Mesothelial cell of epicardium (in vitro differentiated cells): ENCODE measurements at places on chromosomes 12 and 14.
A peak's percentile ranks its signal among the peaks of the same experiment; 100 is the strongest.

- DNase-seq, result no peak
Measured at GRCh38 chr14:32397861-32398640, 69.0 kb downstream of the AKAP6 start.

GRCh38 chr12:64660237-64661018 is 50.1 kb downstream of the RASSF3 start:
- DNase-seq, result no peak

DNA sequence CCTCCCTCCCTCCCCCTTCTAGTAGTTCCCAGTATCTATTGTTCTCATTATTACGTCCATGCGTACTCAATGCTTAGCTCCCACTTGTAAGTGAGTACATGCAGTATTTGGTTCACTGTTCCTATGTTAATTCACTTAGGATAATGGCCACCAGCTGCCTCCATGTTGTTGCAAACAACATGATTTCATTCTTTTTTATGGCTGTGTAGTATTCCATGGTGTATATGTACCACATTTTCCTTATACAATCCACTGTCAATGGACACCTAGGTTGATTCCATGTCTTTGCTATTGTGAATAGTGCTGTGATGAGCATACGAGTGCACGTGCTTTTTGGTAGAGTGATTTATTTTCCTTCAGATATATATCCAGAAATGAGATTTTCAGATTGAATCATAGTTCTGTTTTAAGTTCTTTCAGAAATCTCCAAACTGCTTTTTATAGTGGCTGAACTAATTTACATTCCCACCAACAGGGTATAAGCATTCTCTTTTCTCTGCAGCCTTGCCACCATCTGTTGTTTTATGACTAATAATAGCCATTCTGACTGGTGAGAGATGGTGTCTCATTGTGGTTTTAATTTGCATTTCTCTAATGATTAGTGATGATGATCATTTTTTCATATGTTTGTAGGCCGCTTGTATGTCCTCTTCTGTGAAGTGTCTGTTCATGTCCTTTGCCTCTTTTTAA is 17.9 kb upstream of the CLEC7A start:
- DNase-seq, result no peak

GRCh38 chr12:4137441-4137840 is 136.1 kb upstream of the CCND2 start:
- DNase-seq, result no peak

- no peak for DNase-seq
Measured at GRCh38 chr12:109987615-109988014, 8.6 kb downstream of the GIT2 start.

GRCh38 chr14:88069677-88070076 is 64.7 kb downstream of the GPR65 start:
- no peak for DNase-seq

- DNase-seq, result no peak
Measured at GRCh38 chr14:31572955-31573354, 11.8 kb downstream of the NUBPL start.

DNA sequence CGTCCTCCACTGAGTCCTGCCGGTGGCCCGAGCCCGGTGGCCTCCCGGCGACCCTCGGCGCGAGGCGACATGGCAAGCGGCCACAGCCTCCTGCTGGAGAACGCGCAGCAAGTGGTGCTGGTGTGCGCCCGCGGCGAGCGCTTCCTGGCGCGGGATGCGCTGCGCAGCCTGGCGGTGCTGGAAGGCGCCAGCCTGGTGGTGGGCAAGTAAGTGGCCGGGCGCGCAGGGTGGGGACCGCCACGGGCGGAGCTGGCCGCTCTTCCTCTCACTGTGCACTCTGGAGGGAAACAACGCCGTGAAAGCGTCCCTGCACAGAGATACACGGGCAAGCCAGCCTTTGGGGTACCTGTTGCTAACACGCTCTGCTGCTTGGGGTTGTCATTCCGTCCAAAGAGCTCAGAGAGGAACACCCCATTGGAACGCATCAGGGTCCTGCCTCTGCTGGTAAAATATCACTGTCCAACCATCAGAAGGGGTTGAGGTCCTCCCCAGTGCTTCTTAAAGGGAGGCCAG is at the start of gene AMDHD1:
TSS of gene AMDHD1 (plus strand) at position 2 of the 513 bp plus-strand sequence. CDS start at position 70, 68 bp downstream.
- peak; percentile 71 for DNase-seq

- DNase-seq, result no peak
Measured at GRCh38 chr12:100715976-100716944, 78.3 kb upstream of the ANO4 start.

- DNase-seq, result no peak
Measured at GRCh38 chr12:86729739-86730138, 473.5 kb upstream of the MGAT4C start.

DNA sequence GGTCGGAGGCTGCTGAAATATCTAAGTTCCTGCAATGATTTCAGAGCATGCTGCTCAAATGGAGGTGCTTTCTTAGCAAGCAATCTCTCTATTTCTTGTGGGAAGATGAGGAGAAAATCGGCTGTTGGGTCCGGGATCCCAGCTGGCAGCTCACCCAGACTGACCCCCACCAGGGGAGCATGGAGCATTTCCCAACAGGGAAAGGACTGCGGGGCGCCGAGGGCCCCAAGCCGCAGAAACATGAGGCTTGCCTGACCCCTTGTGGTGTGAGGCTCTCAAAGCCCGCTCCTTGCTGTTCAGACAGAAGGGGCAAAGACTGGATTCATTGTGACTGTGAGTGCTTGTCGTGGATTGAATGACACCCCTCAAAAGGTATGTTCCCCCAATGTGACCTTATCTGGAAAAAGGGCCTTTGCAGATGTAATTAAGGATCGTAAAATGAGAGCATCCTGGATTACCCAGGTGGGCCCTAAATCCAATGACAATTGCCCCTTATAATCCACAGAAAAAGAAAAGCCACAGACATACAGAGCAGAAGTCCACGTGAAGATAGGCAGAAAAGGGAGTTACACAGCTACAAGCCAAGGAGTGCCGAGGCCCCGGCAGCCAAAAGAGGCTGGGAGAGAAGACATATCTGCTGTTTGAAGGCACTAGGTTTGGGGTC is 116.3 kb upstream of the VASH1 start:
- DNase-seq, result peak; percentile 72

GRCh38 chr14:98120831-98121464 is 1151.0 kb downstream of the BCL11B start:
- no peak for DNase-seq

DNA sequence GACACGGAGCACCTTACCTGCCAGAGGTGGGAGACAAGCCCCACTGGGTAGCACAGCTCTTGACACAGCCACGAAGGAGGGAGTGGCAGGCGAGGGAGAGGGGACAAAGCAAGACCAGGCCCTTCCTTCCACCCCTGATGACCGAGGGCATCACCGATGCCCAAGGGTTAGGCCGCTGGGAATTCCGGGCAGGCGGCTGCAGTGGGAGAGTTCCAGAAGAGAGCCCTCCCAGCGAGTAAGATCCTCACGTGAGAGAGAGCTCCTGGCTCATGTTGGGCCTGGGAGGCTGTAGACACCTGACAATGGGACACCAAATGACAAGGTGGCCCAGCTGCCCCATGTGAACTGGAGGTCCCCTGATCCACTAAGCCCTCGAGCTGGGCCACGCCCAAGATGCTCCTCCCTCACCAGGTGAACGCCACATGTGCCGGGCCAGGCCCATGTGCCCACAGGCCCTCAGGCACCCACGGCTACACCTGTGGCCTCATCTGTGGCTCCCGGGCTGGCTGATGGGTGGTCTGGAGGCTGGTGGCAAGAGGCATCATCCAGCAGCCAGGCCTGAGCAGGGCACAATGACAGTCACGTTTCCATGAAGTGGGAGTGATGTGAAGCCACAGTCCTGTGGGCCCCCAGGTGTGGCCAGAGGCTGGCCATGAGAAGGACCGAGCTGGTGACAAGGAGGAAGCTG is 32.1 kb upstream of the C14orf180 start:
- DNase-seq, result peak; percentile 34

GRCh38 chr14:92914087-92914656 is 8.8 kb upstream of the CHGA start:
- no peak for DNase-seq

GRCh38 chr12:56941299-56942017 is 7.2 kb upstream of the SDR9C7 start:
- no peak for DNase-seq

GRCh38 chr14:43336351-43336750 is 1170.7 kb downstream of the FSCB start:
- no peak for DNase-seq

GRCh38 chr12:30197392-30198057 is 413.8 kb upstream of the TMTC1 start:
- no peak for DNase-seq

DNA sequence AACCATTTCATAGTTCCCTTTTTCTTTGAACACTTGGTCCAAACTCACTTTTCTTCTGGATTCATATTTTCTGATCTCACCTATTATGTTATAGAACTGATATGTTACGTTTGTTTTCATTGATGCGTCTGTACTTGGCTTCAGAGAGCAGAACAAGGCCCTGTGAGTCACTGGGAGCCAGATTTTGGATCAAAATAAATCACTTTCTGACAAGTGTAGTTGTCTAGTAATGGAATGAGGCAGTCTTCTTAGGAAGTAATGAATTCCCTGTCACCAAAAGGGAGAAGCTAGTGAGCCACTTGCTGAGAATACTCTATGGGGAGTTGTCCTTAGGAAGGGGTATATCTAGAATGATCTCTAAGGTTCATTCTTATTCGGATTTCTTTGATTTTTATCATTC is 10.2 kb downstream of the BICD1 start:
- DNase-seq, result no peak

DNA sequence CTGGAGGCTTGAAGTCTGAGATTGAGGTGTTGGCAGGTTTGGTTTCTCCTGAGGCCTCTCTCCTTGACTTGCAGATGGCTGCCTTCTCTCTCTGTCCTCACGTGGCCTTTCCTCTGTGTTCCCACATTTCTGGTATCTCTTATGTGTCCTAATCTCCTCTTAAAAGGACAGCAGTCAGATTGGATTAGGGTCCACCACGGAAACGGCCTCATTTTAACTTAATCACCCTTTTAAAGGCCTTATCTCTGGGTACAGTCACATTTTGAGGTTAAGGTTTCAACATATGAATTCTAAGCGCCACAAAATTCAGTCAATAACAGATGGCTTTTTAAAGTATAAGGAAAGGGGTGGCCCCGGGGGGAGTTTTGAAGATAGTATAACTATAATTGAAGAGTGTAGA is 33.5 kb downstream of the UNC79 start:
- DNase-seq, result no peak

DNA sequence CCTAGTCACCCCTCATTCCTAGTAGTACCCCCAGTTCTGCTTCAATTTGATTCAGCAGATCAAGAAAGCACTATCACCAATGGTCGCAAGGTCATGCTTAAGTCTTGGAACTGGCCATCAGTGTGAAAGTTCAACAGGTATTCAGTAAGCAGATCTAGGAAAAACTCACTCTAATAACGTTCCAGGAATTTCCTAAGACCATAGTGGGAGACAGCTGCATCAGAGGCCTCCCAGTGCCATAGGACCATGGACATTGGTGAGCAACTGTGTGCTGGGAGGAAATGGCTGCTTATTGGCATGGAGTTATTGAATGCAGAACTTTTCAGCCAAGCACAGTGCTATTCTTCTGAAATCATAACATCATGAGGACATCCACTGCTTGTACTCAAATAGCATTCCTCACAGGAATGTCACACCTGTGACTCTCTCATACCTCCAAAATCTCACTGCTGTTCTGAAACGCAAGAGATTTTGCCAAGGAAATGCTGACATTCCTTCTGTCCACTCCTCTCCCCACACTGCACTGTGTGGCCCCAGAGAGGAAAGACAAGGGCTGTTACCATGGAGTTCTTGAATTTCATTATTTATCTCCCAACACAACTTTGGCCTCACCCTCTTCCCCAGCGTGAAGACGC is 30.9 kb upstream of the MDM2 start:
- no peak for DNase-seq

- DNase-seq, result no peak
Measured at GRCh38 chr12:96578526-96579125, 89.2 kb downstream of the CFAP54 start.

DNA sequence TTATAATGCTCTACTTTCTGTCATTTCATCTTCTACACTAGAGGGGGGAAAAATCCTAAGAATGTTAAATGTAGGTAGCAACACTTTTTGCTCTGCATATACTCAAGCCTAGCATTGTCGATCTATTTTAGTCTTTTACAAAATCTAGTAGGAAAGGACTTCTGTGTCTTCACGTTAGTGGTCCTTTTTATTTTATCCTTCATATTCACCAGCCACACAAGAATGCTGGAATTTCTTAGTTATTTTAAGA is 253.0 kb upstream of the FLRT2 start:
- no peak for DNase-seq

DNA sequence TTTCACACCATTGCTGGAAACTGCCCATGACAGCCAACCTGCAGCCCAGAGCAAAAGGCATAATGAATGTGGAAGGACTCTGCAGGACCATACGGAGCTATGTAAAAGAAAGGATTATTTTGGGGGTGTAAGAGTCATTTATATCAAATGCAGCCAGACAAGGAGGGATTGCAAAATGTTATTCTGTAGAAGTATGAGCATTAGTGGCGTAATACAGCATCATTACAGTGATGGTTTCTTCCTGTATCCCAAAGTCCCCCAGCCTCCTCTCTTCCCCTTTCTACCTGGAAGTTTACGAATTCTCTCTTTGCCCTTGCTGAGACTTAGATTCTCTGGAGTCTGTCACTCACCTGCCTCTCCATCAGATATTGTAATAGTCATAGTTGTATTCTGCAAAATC is 89.9 kb downstream of the BORCS5 start:
- DNase-seq, result no peak

DNA sequence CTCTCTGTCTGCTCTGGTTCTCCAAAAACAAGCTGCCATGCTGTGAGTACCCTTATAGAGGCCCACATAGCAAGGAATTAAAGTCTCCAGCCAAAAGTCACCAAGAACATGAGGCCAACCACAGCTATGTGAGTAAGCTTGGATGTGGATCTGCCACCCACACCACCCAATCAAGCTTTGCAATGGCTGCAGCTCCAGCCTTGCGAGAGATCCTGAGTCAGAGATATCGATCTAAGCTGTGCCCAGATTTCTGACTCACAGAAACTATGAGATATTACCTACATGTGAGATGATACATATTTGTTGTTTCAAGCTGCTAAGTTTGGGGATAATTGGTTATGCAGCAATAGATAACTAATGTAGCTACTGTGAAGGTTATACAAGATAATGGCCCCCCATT is 15.5 kb upstream of the TMEM233 start:
- DNase-seq, result no peak

DNA sequence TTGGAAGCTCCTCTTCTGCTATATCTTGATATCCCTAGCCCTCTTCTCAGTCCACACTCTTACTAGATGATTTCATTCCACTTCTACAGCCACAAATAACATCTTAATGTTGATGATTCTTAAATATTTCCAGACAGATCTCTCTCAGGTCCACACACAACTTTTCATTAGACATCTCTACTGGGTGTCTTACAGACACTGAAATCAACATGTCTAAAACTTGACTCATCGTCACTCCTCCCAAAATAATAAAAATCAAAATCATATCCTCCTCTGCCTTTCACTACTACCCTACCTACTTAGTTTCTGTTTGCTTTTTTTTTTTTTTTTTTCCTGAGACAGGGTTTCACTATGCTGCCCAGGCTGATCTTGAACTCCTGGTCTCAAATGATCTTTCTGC is 11.9 kb downstream of the PRDM4 start:
- DNase-seq, result no peak

- no peak for DNase-seq
Measured at GRCh38 chr14:90848944-90849731, 32.9 kb upstream of the TTC7B start.

GRCh38 chr12:99948370-99948769 is 36.4 kb downstream of the ANKS1B start:
- no peak for DNase-seq
